ENCODE measurements at places on chromosomes 5 and 9.

- no peak for DNase-seq
Observed at GRCh38 chr9:75027187-75028107, 646 bp downstream of the CARNMT1 start.

GRCh38 chr9:32627394-32627954 is 8.0 kb downstream of the TAF1L start:
- DNase-seq = no peak

GRCh38 chr5:136061630-136062365 is 33.0 kb downstream of the TGFBI start:
- DNase-seq = no peak

- no peak for DNase-seq
Observed at GRCh38 chr5:148606296-148606695, 48.0 kb downstream of the HTR4 start.
